CD4-positive, alpha-beta memory T cell (primary cell): ENCODE measurements at places on chromosomes 7 and 10.

DNA sequence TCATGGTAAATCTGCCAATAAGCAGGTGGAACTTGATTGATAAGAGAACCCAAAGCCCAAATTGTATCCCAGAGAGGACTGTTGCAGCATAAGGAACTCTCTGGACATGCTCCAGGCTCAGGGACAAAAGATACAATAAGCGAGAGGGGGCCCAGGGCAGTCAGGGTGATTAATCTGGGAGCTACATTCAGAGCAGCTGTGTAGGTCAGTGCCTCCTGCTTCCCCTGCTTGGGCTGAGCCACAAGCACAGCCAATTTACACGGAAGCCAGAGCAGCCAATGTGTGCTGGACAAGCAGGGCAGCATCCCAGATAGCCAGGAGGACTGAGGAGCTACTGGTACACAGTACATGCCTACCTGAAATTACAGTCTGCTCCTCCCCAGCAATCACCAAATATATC, 24.2 kb downstream of the MYPN start:
- H3K36me3 ChIP-seq: no peaks in the 10 kb centered on the region
- DNase-seq: no peak
- H3K27ac ChIP-seq: no peak overlapping the region
- H3K4me1 ChIP-seq: no peaks in the 10 kb centered on the region

DNA sequence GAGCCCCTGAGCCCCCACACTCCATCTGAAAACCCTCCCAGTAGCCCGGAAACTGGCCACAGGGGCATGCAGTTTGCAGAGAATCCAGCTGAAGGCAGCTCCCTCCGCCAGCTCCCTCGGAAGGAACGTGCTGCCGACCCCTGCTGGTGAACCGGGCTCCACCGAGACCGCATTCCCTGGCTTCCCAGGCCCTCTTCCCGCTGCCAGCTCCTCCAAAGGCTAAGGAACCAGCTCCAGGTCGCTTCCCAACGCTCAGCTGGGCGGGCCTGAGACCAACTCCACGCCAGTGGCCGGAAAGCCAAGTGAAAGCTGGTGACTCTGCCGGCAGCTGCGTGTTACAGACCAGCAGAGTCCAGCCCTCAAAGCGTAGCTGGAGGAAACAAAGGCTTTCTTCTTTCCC, 35.8 kb downstream of the GPER1 start:
- DNase-seq: no peak
- no peaks in the 10 kb centered on the region for H3K27me3 ChIP-seq
- no peaks in the 10 kb centered on the region for H3K36me3 ChIP-seq
- H3K27ac ChIP-seq: no peak overlapping the region
- H3K4me1 ChIP-seq: no peaks in the 10 kb centered on the region
- no peak overlapping the region for H3K4me3 ChIP-seq

GRCh38 chr10:68099736-68100135, 9.6 kb upstream of the MYPN start:
- no peaks in the 10 kb centered on the region for H3K27me3 ChIP-seq
- H3K27ac ChIP-seq: no peak overlapping the region
- no peak for DNase-seq
- H3K36me3 ChIP-seq: no peaks in the 10 kb centered on the region
- H3K4me3 ChIP-seq: no peak overlapping the region

DNA sequence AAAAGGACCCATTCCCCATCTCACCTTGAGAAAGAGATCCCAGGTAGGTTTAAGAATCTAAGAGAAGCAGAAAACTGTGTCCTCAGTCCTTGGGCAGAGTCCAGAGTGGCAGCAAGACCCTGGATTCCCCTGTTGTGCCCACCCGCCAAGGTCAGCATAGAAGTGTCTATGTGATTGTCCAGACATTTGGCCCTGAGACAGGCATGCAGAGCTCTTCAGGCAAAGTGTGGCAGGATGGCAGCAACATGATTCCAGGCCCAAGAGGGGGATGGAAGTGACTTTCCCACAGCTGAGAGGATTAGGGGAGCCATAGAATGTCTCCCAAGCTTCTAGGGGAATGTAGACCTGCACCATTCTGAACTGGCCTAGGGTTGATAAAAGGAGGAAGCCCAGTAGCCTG, 39.1 kb upstream of the OPALIN start:
- H3K4me1 ChIP-seq: no peaks in the 10 kb centered on the region
- no peak for DNase-seq
- H3K27ac ChIP-seq: no peak overlapping the region
- H3K36me3 ChIP-seq: no peaks in the 10 kb centered on the region
- no peak overlapping the region for H3K4me3 ChIP-seq

DNA sequence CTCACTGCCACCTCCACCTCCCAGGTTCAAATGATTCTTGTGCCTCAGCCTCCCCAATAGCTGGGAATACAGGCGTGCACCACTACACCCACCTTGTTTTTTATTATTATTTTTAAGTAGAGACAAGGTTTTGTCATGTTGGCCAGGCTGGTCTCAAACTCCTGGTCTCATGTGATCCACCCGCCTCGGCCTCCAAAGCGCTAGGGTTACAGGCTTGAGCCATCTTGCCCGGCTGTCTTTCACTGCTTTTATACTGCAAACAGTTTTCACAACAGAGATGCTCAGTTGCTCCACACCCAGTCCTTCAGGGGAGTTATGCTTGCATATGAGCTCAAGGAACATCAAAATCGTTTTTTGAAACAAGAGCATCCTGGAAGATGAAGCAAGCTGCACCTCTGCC, 1.3 kb upstream of the PRR15 start:
- H3K27me3 ChIP-seq: peaks cover 16% of the 10 kb centered on the region
- H3K27ac ChIP-seq: no peak overlapping the region
- no peak overlapping the region for H3K4me3 ChIP-seq
- H3K36me3 ChIP-seq: no peaks in the 10 kb centered on the region
- peaks cover 14% of the 10 kb centered on the region for H3K4me1 ChIP-seq

DNA sequence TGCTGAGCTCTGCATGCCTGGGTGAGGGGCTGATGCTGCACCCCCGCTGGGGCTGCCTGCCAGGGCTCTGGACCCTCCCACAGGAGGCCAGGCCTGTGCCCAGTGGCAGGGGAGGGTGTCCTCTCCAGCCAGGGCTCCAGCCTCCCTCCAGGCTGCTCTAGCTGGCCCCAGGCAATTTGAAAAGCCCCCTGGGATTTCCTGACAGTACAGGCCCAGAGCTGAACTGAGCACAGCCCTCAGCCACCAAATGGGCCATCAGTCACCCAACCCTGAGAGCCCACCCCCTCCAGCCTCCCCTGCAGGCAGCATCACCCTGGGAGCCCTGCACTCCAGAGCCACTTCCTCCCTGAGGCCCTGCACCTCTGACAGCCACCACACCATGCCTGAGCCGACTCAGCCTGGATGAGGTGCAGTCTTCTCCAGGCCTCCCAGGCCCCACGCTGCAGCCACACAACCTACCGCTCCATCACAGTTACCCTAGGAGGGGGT, 101.8 kb upstream of the RET start:
- no peaks in the 10 kb centered on the region for H3K4me1 ChIP-seq
- H3K4me3 ChIP-seq: no peak overlapping the region
- DNase-seq: no peak
- no peaks in the 10 kb centered on the region for H3K27me3 ChIP-seq

DNA sequence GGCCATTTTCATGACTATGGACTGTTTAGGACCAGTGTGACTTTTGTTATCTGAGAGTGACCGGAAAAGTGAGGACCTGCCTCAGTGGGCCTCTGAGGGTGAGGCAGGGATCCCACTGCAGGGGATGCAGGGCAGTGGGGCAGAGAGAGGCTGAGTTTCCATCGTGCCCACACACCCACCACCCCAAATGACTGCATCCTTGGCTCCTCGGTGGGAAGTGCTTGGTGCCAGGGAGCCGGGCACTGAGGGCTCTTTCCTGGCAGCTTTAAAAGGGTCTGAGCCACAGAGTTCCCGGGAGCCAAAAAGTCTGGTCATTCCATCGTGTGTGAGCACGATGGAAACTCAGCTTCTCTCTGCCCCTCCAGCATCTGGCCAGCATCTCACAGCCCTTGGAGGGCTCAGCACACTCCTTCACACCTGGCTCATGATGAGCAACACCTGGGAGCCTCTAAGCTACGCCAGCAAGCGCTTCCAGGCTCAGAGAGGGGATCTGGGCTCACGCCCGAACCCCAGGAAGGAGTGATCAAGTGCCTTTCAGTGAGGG, 59.1 kb downstream of the RAMP3 start:
- H3K36me3 ChIP-seq: no peaks in the 10 kb centered on the region
- H3K4me3 ChIP-seq: no peak overlapping the region
- no peak for DNase-seq
- no peak overlapping the region for H3K27ac ChIP-seq
- H3K27me3 ChIP-seq: no peaks in the 10 kb centered on the region

DNA sequence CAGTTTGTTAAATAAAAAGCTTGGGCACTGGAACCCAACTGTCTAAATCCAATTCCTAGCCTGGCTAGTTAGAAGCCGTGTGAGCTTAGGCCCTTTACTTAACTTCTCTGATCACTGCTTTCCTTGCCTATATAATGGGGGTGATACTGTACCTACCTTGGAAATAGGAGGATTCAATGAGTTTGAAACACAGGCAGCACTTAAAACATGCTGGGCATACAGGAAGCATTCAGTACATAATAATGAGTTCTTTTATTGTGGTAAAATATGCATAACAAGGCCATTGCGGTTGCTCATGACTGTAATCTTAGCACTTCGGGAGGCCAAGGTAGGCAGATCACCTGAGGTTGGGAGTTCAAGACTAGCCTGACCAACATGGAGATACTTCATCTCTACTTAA, 47.4 kb upstream of the SEPHS1 start:
- H3K4me3 ChIP-seq: no peak overlapping the region
- no peaks in the 10 kb centered on the region for H3K4me1 ChIP-seq
- no peak overlapping the region for H3K27ac ChIP-seq
- H3K27me3 ChIP-seq: no peaks in the 10 kb centered on the region

DNA sequence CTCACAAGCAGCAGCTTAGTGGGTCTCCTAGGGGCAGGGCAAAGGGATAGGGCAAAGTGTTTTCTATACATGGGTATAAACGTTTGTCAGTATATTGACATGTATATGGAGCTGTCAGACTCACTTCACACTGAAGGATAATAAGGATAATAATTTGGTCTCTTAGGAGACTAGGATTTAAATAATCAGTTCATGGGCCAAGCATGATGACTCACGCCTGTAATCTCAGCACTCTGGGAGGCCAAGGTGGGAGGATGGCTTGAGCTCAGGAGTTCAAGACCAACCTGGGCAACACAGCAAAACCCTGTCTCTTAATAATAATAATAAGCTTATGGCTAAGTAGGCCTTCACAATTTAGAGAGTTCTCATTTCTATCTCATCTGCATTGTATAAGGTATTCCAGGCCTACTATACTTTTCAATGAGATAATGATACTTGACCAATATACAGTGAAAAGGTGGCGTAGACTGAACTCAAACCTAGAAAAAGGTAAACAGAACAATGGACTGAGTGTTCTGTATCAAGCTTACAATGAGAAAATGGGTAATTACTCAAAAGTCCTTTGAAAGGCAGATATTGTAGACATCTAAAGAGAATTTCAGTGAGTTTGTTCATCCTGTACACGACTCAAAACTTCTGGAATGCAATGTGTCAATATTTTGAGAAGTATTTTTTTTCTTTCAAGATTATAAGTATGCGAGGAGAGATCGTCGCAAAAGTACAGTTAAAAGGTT, 7.0 kb downstream of the GSAP start:
- no peak for DNase-seq
- no peak overlapping the region for H3K4me3 ChIP-seq
- no peak overlapping the region for H3K27ac ChIP-seq
- no peaks in the 10 kb centered on the region for H3K36me3 ChIP-seq
- no peaks in the 10 kb centered on the region for H3K27me3 ChIP-seq
- peaks cover 5% of the 10 kb centered on the region for H3K4me1 ChIP-seq

DNA sequence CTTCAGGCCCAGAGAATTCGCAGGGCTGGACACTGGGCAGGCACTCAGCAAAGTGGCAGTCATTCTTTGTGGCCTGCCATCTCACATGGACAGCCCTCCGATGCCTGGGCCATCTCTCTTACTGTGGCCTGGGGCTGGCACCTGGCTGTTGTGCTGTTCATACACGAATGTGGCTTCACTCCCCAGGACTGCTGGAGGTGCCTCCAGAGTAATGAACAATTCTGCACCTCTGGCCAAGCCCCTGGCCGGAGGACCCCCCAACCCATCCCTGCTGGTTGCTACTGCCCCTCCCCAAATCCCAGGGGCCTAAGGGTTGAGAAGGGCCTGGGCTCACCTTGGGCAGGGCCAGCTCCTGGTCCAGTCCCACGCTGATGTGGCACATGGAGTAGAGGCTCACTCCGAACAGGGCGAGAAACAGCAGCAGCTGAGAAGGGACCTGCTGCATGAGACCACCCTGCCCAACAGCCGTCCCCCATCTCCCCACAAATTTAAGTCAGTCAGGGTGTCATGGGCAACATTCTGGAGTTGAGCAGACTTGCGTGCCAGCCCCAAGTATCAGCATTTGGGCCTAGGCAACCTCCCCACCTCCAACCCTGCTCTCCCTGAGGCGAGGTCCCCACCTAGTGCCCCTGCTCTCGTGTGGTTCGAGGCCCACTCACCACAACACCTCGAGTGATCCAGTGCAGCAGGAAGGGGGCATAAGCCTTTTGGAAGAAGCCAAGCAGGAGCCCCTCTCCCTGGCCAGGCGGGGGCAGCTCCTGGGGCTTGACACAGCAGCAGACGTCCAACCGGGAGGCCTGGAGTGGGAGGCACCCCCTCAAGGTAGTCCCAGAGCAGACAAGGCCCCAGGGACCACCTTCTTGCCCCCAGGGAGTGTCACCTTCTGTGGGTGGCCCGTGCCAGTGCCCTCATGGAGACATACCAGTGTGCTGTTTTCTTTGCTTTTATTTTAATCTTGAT, 9.4 kb downstream of the NPC1L1 start:
- no peaks in the 10 kb centered on the region for H3K36me3 ChIP-seq
- H3K27ac ChIP-seq: no peak overlapping the region
- H3K27me3 ChIP-seq: no peaks in the 10 kb centered on the region
- H3K4me3 ChIP-seq: no peak overlapping the region
- no peak for DNase-seq
- no peaks in the 10 kb centered on the region for H3K4me1 ChIP-seq

DNA sequence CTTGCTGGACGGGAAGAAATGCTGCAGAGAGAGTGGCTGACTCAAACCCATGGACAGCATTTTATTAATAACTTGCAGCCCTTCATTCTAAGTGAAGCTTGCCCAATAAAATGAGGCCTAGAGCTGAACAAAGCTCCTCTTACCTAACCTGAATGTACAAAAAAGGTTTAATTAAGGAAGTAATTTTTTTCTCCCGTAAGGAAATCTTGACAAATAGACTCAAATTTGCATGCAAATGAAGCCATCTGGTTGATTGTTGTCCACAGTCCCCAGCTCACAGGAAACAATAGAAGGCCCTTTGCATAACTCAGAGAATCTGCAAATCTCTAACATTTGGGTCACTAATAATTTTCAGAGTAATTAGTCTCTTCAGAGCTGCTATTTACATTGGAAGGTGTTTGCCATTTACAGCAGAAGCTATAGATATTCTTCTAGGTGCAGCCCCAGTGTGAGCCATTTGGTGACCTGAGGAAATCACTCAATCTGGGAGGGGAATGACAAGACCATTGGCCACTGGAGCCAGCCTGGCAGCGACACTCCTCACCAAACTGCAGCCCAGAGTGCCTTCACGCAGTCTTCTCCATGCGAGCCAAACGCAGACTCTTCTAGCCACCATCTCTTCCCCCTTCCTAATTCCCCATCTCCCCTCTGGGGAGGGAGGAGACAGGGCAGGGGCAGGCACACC, 483.0 kb upstream of the C7orf33 start:
- H3K36me3 ChIP-seq: no peaks in the 10 kb centered on the region
- DNase-seq: no peak
- H3K27ac ChIP-seq: no peak overlapping the region
- H3K27me3 ChIP-seq: no peaks in the 10 kb centered on the region
- H3K4me1 ChIP-seq: no peaks in the 10 kb centered on the region
